ENCODE measurements at places on chromosomes 4 and X.

- peak; percentile 74 for DNase-seq
These were observed 50.9 kb downstream of the MED28 start for GRCh38 chr4:17665346-17665745.

GRCh38 chr4:79650794-79651431, 242.9 kb upstream of the GK2 start:
- peak; percentile 9 for DNase-seq

DNA sequence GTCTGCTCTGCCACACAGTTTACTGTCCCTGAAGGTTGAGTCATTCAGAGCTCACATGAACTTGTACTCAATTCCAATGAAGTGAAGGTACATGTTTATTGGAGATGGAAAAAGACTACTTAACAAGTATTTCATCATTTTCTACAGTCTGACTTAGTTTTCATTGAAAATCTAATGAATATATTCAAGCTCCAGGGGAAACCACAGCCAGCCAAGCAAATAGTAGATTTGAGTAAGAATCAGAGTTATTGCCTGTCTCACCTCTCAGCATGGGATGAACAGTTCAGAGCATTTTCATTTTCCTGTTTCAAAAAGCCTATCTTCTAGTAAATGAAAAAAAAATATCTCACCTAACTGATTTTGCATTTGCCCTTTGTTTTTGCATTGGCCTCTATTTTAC, 1249.4 kb upstream of the DIAPH2 start:
- no peak for DNase-seq

DNA sequence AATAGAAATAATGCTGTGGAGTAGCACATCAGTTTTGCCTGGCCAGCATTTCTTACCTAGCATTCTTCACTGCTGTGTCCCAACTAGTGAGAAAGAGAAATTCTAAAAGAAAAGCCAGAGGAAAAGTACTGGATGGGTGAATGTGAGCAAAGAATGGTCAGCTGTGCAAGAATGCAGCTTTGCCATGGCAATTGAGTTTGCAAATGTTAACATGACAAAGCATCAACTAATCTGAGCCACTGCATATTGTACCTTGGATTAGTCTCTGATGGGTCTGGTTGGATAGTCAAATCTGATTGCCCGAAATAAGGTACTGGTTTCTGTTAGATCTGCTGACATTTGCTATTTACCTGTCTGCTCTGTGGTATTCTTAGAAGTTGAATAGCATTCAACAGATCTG, 38.7 kb downstream of the ADD1 start:
- DNase-seq = no peak

DNA sequence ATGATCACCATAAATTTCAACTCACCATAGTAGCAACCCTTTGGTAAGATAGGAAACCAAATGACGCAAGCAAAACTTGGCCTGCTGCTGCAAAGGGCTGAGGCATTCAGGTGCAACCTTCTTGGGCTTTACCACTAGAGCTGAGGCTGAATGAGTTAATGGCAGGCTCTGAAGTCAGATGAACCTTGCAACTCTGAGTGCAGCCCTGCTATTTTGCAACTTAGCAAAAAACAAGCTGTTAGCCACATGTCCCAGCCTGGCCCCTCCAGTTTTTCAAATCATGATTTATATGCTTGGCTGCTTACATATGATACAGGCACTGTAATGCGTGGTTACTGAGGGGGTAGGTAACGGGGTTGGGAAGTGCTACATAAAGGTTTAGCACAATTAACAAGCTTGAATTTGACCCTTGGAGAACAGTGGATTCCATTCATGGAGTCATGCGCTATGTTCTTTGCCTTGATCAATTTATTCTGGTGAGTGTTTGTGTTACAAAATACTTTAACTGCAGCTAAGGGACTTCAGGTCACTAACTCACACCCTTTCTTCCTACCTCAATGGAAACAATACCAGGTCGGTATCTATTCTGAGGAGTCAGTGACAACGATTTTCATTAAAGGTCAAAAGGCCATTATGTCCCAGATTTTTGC, 80.5 kb upstream of the PPARGC1A start:
- no peak for DNase-seq

DNA sequence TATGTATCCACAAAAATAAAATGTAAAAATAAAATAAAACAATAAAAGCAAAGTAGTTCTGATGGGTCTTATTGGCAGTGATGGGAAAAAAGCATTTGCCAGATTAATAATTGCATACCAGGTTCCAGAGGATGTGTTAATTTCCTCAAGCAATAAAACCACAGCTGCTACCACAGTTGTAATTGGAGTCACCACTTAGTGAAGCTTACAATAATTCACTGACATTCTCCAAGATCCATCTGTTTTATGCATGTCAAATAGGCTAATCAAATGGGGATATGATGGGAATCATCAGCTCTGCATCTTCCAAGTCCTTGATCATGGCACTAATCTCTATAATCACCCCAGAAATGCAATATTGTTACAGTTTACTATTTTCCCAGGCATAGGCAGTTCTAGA, 123.5 kb upstream of the EMCN start:
- DNase-seq = no peak

DNA sequence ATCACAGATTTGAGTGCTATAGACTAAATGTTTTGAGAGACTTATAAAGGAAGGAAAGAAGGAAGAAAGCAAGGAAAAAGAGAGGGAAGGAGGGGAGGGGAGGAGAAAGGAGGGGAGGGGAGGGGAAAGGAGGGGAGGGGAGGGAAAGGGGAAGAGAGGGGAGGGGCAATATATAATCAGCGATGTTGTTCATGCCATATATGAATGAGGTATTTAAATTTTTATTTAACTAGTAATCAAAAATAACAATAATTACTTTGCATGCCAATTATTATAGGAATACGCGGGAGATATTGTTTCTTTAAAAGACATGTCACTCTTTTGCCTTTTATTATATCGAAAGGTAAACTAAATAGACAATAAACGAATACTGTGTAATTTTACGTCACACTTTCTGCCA, 1029.7 kb downstream of the FAT4 start:
- DNase-seq = no peak

GRCh38 chr4:47490550-47490949, 5.5 kb downstream of the ATP10D start:
- DNase-seq = peak; percentile 48

- no peak for DNase-seq
These were observed 14.9 kb upstream of the CXCL8 start for GRCh38 chr4:73725510-73725909.

GRCh38 chr4:151429957-151430570, 21.1 kb downstream of the FHIP1A start:
- no peak for DNase-seq

DNA sequence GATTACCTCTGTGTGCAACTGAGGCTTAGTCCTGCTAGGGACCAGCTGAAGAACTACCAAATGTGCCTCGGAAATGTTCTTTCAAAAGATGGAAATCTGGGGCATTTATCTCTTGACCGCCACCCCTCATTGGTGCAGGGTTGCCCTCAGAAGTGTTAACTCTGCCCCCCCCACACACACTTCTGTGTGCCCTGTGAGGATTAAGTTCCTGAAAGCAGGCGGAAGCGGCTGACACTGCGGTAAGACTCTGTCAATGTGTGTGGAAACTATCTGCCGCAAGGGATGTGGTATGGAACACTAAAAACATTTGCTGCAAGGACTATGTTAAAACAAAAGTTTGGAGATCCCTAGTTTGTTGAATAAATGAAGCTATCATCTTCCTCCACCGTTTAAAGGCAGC, 106.9 kb upstream of the NDP start:
- DNase-seq = peak; percentile 93

DNA sequence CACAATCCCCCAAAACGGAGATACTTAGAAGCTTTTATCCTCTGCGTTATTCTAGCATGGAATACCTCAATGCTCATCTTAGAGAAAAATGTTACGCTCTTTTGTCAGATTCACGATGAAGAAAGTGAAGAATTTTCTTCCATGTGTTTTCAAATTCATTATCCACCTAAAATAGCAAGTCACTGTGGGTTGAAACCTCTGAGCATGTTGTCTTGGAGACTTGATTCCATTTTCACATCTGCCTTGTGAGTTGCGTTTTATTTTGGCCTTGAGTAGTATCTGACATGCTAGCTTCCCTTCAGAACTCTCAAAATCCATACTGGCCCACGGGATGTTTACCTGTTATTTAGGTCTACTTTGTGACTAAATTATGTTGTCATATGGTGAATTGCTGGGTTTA, 66.3 kb downstream of the C4orf46 start:
- DNase-seq = no peak

GRCh38 chrX:51747671-51748070, 4.4 kb downstream of the GSPT2 start:
- DNase-seq = no peak

GRCh38 chrX:23783589-23784469, 856 bp downstream of the SAT1 start:
- peak; percentile 48 for DNase-seq

DNA sequence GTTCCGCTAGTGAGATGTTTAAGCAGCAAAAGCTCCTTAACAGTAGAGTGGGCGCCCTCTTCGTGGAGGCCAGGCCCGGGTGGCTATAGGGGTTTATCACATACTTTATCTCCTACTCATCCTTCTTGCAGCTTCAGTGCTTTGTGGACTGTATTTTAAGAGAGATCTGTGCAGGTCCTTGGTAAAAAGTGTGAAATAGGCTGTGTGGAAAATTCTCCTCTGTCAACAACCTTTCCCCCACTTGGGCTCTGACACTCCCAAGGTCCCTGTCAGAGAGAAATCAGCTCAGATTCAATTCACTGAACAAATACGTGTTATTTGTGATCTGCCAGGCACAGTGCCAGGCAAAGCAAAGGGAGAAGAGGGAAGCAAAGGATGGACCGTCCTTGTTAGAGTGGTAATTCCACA, 214.3 kb upstream of the PPARGC1A start:
- no peak for DNase-seq

All from NB4 (cell line).